ENCODE measurements at places on chromosomes 5 and 9.

GRCh38 chr5:160044967-160045366 lies 36.0 kb downstream of the TTC1 start:
- no peak for DNase-seq

- DNase-seq = no peak
Observed at GRCh38 chr5:156587012-156587411, 260.0 kb downstream of the SGCD start.

DNA sequence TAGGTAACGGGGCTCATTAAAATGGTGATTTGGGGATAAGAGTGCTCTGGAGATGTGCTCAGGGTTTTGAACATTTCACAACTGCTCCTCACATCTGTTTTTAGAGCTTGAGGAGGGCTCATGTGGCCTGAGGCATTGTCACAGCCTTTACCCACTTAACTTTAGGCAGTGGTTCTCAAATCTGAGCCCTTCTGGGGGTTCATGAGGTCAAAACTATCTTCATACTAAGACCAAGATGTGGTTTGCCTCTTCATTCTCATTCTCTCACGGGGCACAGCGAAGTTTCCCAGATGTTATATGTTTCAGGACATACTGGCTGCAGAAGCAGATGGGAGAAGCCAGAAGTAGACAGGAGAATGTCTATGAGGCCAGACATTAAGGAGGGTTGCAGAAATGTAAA lies 38.4 kb downstream of the STXBP1 start:
- no peak for DNase-seq

DNA sequence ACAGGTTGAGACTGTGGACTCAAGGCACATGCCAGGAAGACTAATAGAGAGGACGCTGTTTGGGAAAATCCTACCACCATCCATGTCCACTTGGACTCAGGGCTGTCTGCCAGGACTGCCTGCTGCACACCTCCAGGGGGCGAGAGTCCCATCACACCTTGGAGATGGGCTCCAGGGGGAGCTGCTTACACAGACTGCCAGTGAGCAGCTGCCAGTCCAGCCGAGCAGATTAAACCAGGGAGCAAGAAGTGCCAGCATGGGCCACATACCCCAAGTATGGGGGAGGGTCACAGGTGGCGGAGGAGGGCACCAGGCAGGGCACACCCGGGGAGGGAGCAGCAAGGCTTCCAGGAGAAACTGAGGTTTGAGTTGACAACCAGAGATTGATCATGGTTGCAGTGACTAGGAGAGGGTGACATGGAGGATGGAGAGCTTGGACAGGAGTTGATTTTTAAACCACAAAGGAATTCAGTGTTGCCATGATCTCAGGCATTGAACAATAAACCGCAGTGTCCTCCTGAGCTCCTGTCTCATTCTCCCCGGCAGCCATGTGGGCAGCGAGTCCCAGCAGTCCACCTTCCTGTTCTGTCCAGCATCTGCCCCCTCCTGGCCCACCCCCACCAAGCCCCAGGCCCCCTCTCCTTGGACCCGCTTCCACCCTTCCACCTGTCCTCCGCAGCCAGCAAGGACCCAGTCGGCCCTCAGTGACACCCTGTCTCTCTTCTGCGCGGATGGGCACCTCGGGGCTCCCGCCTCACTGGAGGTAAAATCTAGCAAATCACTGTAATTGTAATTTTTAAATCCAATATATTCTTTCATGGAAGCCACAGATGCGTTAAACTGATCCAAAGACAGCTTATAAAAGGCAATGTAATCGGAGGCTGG lies 3.1 kb upstream of the VAV2 start:
- no peak for DNase-seq

- DNase-seq = no peak
Observed at GRCh38 chr9:81211741-81212140, 477.6 kb downstream of the TLE1 start.

- DNase-seq = no peak
Observed at GRCh38 chr9:114235033-114235661, 79.8 kb downstream of the COL27A1 start.

DNA sequence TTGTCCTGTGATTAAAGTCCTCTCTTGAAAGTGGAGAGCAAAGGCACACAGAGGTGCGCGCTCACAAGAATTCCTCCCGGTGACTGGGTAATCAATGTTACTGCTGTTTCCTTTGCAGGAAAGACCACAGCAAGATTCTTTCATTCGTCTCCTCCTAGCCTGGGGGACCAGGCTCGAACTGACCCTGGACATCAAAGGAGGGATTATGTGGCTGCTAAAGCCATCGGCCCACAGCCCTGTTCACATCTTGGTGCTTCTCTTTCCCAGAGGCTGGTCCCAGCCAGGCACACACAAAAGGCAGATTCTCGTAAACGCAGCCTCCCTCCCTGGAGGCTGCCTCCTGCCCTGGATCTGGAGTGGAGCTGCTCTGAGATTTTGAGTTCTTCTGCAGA lies 230.9 kb downstream of the FANCC start:
- DNase-seq = no peak

DNA sequence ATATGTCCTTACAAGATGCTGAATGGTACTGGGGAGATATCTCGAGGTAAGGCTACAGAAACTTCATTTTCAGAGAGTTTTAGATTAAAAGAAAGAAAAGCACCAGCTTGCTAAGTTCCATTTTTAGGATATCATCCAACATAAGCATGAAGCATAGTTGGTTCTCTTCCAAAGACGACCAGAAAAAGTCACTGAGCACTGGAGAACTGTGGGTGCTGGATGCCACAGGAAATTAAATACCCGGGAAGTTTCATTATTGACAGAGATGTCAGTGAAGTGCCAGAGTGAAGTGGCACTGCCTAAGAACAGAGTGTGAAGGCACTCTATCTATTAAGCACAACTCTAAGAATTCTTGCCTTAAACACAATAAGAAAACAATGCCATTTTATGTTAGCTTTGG lies 76.8 kb downstream of the PIK3R1 start:
- peak; percentile 39 for DNase-seq

DNA sequence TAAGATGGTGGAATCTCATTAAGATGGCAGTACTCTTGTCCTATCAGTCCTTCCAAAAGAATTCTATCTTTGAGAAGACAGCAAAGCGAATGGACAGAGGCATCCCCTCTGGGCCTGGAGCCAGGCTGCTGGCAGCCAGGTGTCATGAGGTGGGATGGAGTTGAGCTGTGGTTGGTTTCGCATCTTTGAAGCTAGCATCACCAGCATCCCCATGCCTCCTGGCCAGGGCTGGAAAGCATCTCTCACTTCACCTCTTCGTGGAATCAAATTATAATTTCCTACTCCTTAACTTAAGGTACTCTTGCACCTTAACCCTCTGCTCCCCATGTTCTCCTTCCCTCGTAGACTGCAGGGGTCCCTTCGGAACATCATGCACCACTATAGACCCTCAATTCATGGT lies 248.3 kb downstream of the GADD45G start:
- no peak for DNase-seq

DNA sequence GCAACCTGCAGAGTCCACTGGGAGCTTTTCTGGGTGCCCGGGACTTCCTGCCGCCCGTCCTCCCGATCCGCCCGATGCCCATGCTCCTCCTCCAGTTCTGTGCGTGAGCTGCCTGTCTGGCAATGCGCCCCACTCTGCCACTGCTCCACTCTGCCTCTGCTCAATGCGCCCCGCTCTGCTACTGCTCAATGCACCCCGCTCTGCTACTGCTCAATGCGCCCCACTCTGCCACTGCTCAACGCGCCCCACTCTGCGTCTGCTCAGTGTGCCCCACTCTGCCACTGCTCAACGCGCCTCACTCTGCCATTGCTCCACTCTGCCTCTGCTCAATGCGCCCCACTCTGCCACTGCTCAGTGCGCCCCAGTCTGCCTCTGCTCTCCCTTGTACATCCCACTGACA lies 436.0 kb downstream of the NR2F1-AS1 start:
- no peak for DNase-seq

DNA sequence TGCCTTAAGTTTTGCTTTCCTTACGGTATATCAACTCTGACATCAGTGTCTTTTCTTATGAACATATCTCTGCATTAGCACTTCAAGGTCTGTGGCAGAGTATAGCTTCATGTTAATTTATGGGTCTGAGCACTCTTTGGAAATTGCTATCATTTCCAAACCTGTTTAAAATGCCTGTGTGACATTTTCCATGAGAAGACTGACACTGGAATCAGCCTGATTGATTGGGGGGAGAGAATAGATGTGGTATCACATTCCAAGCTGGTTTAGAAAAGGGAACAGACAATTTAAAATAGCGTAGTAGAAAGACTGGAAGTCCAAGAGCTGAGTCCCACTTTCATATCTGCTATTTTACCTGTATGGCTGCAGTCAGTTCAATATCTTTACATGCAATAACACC lies 272.1 kb upstream of the CDH10 start:
- DNase-seq = no peak

DNA sequence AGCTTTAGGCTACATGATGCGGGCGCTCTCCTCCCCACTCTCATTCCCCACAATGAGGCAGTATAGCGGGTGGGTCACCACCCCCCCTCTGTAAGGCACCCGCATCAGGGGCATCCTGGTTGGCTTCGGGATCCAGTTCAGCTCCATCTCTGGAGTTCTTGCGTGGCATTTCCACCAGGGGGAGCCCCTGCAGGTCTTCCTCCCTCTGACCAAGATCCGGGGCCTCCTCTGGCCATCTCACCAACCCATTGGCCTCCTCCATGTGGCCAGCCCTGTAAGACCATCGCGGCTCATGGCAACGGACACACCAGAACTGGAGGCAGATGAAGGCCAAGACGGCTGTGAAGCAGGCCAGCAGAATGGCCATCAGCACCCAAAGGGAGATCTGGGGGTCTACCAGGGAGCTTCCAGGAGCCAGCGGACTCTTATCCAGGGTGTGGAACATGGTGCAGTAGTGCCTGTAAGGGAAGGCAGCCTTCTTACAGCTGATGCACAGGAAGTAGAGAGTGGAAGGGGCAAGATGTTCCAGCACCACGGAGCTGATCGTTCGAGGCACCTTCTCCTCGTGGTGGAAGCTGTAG lies 77.0 kb downstream of the CYFIP2 start:
- DNase-seq = peak; percentile 54

DNA sequence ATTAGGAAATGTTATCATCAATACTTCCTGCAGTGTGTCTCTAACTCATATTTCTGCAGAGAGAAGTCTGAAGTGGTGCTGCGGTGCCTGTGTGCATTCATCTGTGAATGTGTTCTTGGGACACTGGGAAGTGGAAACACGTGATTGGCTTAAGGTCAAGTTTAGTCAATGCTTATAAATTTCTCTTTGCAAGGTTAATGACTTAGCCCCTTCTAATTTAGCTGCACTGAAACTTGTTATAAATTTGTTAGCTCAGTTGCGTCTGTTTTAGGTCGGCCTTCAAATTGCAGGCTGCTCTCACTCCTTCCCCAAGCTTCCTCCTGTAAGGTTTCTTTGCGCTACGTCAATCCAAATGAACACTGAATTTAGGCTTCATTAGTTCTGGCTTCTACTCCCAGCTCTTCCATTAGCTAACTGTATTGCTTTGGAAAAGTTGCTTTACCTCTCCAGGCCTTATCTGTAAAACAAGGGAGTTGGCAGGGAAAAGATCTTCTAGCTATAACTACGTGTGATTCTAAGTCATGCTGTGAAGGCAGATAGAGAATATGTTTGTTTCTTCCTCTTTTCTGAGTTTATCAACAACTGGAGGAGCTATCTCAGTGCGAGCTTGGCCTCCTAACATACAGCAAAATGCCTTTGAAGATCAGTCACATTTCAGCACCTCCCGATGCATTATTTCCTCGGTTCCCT lies 341.8 kb downstream of the NFIB start:
- no peak for DNase-seq

GRCh38 chr5:154084062-154084639 lies 45.4 kb downstream of the MFAP3 start:
- DNase-seq = no peak

DNA sequence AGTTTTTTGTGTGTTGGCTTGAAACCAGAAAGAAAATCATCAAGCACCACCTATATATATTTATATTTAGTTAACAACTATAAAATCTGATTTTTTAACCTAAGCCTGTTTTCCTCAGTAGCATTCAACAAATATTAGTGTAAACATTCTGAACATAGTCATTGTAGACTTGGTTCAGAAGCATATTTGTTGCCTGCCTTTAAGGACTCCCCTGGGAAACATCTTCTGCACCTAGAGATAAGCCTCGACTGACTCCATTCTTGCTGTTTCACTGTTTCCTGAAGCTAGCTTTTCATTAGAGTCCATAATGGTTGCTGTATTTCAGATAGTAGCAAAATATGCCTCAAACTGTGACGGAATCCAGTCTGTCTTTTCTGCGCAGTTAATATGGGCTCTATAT lies 123.5 kb downstream of the TRIO start:
- peak; percentile 61 for DNase-seq

DNA sequence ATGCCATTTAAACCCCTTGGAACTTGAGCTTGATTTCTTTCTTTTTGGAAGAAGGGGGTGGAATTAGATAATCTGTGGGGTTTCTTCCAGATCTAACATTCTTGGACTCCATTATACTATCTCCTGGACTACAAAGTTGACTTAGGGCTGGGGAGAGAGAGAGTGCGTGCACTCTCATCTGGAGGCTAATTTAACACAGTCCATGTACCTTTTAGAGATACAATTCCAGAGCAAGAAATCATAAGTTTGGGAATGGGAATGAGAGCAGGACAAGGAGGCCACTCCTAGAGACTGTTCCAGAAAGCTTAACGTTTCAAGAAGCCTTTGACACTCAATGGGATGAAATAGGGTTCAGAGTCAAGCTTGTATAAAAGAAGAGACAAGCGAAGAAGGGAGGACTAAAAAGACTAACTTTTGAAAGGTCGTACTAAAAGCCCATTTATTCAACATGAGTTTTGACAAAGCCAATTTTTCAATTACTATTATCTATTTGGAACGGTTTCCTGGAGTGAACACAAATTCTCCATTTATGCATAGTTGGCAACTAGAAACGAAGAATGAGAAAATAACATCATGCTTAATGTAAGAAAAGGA lies 83.4 kb downstream of the ACTL7B start:
- no peak for DNase-seq

GRCh38 chr5:41459557-41459956 lies 50.8 kb downstream of the PLCXD3 start:
- no peak for DNase-seq

- no peak for DNase-seq
Observed at GRCh38 chr5:1654786-1655495, 131.2 kb upstream of the LPCAT1 start.

DNA sequence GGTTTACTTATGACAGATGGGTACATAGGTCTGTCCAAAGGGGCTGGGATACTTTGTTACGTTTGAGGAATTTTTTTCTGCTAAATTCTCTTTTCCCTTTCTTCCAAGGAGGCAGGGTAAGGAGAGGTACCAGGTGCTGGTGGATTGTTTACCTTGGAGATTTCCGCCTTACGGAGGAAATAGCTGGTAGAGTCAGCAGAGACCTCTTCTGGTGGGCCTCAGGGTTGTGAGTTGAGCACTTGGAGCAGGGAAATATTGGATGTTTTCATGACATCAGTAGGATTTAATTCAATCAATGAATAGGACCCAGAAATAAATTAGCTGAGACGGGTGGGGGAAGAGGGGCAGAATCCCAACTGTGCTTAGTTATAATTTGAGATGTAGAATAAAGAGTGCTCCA lies 60.0 kb upstream of the TAF11L2 start:
- DNase-seq = no peak
